ENCODE measurements at places on chromosomes 4 and X.
A peak's percentile ranks its signal among the peaks of the same experiment; 100 is the strongest.

DNA sequence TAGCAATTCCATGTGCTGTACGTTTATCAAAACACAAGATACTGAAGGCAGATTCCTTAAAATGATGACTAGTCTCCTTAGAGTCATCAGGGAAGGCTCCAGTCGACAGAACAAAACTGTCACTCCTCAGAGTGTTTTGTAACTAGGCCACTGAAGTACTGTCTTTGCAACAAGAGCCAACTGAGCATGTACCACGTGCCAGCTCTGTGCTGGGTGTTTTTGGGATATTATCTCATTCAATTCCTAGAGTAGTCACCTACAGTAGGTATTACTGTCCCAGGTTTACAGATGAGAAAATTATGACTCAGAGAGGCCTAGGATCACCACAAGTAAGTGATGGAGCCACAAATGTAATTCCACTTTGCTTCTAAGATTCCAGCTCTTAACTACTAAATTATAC, 18.3 kb upstream of the NUP54 start:
- no peak for DNase-seq

DNA sequence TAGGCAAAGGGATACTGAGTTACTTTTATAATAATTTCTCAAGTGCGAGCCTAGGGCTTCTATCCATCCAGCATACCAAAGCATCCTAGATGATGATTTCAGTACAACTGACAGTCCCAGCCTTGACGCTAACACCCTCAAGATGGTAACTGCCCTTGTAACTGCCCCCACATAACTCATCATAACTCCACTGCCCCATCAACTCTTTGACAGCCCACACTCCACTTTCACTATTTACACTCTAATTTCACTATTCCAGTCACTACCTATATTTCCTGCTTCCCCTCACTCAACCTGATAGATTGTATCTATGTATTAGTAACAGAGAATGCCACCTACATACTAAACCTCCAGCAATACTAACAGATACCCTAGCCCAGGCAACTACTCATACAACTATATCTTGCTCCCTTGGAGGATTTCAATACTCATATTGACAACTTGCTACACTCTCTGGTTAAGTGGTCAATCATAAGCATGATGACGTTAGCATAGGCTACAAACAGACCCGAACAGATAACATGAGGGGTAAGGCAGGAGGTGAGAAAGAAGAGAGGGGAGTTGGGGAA, 65.0 kb downstream of the HUWE1 start:
- DNase-seq = no peak

GRCh38 chr4:173181848-173182247, 13.2 kb downstream of the GALNT7 start:
- no peak for DNase-seq

DNA sequence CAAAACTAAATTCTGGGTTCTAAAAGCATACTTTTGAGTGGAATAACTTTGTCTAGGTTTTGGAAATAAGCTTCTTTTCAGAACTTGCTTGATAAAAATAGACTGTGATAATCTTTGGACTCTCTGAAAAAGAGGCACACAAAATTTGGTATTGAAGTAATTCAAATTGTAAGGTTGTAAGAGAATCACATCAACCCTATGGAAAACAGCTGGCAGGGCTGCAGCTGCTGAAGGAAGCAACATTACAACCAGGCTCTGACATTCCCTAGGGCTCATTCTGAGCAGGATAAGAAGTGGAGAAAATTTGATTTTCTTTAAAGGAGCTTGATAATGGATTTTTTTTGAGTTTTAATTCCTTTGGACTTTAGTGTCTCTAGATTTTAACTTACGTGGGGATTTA, 147.6 kb downstream of the FSTL5 start:
- no peak for DNase-seq

DNA sequence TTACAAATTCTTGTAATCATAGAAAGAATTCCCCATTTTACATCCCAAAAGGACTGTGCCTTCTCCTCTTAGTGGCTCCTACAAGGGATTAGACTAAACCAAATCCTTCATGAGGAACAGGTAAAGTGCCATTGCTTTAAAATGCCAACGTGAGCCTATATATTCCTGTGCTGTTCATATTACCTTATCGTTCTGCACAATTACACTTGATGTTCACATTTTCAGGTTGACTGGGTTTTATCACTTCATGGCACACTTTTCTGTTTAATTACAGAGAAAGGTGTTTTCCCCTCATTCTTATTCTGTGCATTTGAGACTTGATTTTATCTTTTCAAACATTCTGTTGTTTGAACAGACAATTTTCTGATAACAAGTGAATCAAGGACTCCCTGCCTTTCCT, 645.6 kb upstream of the FTHL17 start:
- no peak for DNase-seq

GRCh38 chr4:136768925-136769275, 763.4 kb downstream of the PCDH18 start:
- no peak for DNase-seq

DNA sequence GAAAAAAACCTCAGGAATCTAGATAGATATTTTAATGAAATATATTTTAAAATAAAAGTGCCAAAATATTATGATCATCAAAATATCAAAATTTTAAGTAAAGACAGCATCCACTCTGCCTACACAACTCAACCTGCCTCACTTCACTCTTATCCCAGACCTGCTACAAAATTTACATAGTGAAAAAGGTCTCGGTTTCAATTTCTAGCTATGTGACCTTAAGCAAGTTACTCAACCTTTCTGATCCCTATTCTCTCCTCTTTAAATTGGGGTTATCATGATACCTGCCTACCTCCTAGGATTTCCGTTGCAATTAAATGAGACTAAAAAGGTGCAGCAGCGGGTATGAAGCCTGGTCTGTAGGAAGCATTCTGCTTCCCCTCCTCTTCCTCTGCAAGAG, 72.9 kb downstream of the FAM114A1 start:
- no peak for DNase-seq

DNA sequence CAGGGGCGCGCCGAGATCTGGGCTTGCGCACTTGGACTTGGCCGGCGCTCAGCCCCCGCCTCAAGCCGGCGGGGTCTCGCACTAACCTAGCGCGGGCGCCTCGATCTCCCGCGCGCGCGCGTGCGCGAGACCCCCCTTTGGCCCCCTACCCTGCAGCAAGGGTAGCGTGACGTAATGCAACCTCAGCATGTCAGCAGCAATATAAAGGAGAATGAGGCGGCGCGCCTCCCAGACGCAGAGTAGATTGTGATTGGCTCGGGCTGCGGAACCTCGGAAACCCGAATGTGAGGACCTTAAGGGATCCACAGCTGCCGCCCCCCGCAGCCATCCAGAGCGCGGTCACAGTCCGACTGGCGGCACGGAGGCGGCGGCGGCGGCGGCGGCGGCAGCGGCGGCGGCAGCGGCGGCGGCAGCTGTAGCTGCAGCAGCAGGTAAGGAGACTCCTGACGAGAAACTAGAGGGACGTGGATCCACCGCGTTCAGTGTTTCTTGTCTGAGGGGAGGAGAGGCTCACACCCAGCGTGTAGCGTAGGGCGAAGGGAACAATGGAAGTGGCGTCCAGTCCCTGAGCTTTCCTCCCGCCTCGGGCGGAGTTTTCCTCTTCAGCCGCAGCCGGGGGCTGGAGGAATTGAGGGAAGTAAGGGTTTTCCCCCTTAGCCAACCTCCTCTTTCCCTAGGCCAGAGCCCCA, at the start of the genes SATL1 and ZNF711:
SATL1 (minus strand) TSS at position 19 of the 689 bp plus-strand sequence. CDS start 134,811 bp downstream, outside the sequence.
ZNF711 (plus strand) TSS at position 231 of the 689 bp plus-strand sequence. CDS start 3,582 bp downstream, outside the sequence.
- peak; percentile 71 for DNase-seq

DNA sequence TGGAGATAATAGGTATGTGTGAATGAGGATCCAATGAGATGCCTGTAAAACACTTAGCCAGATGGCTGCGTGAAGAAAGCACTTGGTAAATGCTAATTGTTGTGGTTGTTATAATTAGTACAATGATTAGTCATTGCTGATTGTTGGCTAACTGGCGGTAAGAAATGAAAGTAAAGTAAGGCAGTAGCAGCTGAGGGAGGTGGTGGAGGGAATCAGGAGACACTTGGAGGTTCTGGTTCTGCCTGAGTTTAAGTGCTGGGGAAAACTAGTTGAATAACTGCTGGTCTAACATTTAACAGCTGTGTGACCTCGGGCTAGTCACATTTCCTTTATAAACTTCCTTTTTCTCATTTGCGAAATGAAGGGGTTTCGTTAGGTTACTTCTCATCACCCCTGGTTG, 30.9 kb downstream of the CD38 start:
- DNase-seq = peak; percentile 18

GRCh38 chr4:98630737-98631454, 27.5 kb downstream of the TSPAN5 start:
- peak; percentile 29 for DNase-seq

GRCh38 chr4:94507708-94508107, 56.0 kb downstream of the PDLIM5 start:
- peak; percentile 4 for DNase-seq

GRCh38 chr4:99121008-99121407, 23.1 kb downstream of the ADH4 start:
- no peak for DNase-seq

DNA sequence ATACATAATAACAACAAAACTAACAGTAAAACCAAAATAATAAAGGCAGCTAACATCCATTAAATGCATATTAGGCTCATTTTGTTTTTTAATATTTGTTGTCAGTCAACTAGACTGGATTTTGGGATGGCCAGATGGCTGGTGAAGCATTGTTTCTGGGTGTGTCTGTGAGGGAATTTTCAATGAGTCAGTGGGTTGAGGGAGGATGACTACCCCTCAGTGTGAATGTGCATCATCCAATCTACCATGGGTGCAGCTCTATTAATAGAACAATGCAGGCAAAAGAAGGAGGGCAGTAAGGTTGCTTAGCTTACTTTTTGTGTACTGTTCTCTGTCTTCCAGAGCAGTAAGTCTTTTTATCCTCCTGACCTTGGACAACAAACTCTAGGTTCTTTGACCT, 484.2 kb upstream of the HS3ST1 start:
- DNase-seq = no peak

DNA sequence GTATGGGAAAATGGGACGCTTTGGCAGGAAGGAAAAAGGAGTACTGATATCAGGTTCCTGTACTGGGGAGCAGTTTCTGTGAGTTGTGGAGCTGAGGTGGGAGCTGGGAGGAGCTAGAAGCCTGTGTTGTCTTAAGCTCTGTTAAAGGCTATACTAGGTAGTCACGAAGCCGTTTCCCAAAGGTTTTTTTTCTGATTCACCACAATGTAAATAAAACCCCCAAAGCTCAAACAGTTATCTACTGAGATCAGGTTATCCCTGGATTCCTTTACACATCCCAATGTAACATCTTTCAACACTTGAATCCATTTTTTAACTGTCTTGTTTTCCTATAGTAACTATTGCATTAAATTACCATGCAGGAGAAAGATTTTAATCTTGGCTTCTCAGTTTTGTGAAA, 297.4 kb upstream of the SFRP2 start:
- DNase-seq = no peak

DNA sequence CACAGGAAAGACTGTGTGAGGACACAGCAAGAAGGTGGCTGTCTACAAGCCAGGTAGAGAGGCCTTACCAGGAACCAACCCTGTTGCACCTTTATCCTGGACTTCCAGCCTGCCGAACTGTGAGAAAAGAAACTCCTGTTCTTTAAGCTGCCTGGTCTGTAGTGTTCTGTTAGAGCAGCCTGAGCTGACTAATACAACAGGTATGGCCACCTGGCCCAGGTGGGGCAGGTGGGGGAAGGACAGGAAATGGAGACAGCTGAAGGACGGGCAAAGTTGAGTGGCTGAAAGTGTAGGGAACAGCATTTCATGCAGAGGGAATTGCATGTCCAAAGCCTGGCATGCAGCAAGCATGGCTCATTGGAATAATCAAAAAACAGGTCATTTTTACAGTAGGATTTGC, 35.1 kb downstream of the CYTL1 start:
- no peak for DNase-seq

DNA sequence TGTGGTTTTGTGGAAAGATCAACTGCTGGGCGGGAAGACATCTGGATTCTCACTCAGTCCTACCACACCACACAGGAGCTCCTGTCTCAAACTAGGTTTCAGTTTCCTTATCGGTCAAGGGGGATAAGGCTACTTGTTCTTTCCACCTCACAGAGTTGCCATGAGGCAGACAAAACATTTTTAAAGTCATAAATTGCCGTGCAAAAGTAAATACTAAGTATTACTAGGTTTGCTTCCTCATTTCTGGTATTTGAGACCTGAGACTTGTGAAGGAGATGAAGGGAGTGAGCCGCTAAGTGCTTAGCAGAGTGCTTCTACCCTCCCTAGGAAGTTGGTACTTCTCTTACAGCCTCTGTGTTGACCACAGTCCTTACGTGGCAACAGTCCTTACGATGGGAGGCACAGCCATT, 1.5 kb downstream of the LAP3 start:
- DNase-seq = no peak

- DNase-seq = peak; percentile 21
Observed at GRCh38 chr4:84977396-84977795, 10.9 kb upstream of the WDFY3 start.

- DNase-seq = no peak
Observed at GRCh38 chr4:109708990-109709389, 5.7 kb upstream of the CASP6 start.

DNA sequence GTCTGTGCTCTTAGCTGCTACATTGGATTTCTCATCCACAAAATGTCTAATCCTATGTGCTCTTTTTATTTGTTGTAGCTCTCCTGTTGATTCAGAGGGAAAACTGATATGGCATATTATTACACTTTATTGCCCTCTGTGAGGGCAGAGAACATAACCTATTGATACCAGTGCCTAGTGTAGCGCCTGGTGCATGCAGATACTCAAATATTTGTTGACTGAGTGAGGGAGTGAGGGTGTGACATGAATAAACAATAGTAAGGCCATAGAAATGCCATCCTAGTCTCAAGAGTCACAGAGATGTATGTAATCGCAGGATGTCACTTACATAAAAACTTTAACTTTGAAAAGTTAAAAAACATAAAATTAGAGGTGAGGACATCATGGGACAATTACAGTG, 159.1 kb downstream of the SHROOM3 start:
- DNase-seq = no peak

- no peak for DNase-seq
Observed at GRCh38 chr4:14893713-14894112, 108.6 kb upstream of the CPEB2 start.

DNA sequence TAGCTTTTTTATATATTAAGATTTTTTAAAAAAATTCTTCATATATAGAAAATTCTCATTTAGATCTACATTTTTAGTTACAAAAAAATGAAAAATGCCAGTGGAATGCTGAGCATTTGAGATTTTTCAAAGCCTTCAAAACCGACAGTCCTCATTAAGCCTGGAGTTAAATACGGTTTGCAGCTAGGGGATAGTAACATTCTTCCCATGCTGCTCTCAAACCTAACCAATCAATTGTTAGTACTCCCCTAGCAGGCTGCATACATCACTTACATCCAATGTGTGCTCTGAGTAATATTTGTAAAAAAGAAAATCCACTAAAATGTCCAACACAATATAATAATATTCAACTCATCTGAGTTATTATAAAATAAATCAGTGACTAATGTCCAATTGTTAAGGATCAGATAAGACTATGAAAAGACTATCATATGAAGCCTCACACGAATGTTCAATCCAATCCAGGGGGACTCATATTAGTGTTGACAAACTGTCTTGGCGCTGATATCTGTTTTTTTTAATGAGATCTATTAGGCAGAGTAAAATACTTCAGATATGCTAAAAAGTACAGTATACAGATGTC, 227.6 kb upstream of the MAB21L2 start:
- DNase-seq = no peak

- no peak for DNase-seq
Observed at GRCh38 chr4:71595576-71596108, 188.2 kb downstream of the GC start.

All from Ammon's horn (tissue), 1 donor.